ENCODE measurements at places on chromosomes 2 and 18. TPM values are rescaled to one million over a fixed set of nuclear protein-coding genes. Genes with fewer than 3 reads are reported as not detected.

GRCh38 chr2:230582851-230583283 lies 129.8 kb upstream of the CAB39 start:
- DNase-seq = no peak
- no peaks in the 10 kb centered on the region for H3K36me3 ChIP-seq
- H3K4me3 ChIP-seq = no peak overlapping the region
- H3K4me1 ChIP-seq = peaks cover 14% of the 10 kb centered on the region
- H3K27ac ChIP-seq = no peak overlapping the region

- no peaks in the 10 kb centered on the region for H3K27me3 ChIP-seq
- no peak overlapping the region for H3K27ac ChIP-seq
- no peaks in the 10 kb centered on the region for H3K4me1 ChIP-seq
- no peak overlapping the region for H3K4me3 ChIP-seq
Observed at GRCh38 chr2:102055346-102055990, 63.7 kb downstream of the IL1R2 start.

GRCh38 chr2:98408155-98408554 lies 36.5 kb upstream of the INPP4A start:
- no peaks in the 10 kb centered on the region for H3K36me3 ChIP-seq
- peaks cover 6% of the 10 kb centered on the region for H3K4me1 ChIP-seq
- no peak overlapping the region for H3K4me3 ChIP-seq
- H3K27ac ChIP-seq = no peak overlapping the region
- DNase-seq = no peak

- H3K4me3 ChIP-seq = no peak overlapping the region
- no peak for DNase-seq
- H3K4me1 ChIP-seq = no peaks in the 10 kb centered on the region
- H3K36me3 ChIP-seq = no peaks in the 10 kb centered on the region
- H3K27me3 ChIP-seq = no peaks in the 10 kb centered on the region
Observed at GRCh38 chr2:222878877-222879603, 18.2 kb downstream of the ACSL3 start.

GRCh38 chr2:64792995-64793639 lies 139.4 kb upstream of the SERTAD2 start:
- H3K36me3 ChIP-seq = no peaks in the 10 kb centered on the region
- no peaks in the 10 kb centered on the region for H3K4me1 ChIP-seq
- H3K4me3 ChIP-seq = no peak overlapping the region
- H3K27ac ChIP-seq = no peak overlapping the region
- DNase-seq = no peak

GRCh38 chr2:183038341-183039300 lies at the start of gene NCKAP1:
Gene NCKAP1 (minus strand): TSS chr2:183038457. CDS start chr2:183038099, 358 bp downstream.
- H3K27me3 ChIP-seq = peaks cover 13% of the 10 kb centered on the region
- DNase-seq = peak; percentile 83
- peaks cover 37% of the 10 kb centered on the region for H3K4me1 ChIP-seq
- no peak within 1 kb of the TSS for H3K27ac ChIP-seq
- no peaks in the 10 kb centered on the region for H3K36me3 ChIP-seq

- peaks cover 44% of the 10 kb centered on the region for H3K36me3 ChIP-seq
- H3K27me3 ChIP-seq = no peaks in the 10 kb centered on the region
- H3K27ac ChIP-seq = peak overlapping the region; percentile 91
- DNase-seq = no peak
Observed at GRCh38 chr2:101003278-101003775, 1.2 kb downstream of the RPL31 start.

DNA sequence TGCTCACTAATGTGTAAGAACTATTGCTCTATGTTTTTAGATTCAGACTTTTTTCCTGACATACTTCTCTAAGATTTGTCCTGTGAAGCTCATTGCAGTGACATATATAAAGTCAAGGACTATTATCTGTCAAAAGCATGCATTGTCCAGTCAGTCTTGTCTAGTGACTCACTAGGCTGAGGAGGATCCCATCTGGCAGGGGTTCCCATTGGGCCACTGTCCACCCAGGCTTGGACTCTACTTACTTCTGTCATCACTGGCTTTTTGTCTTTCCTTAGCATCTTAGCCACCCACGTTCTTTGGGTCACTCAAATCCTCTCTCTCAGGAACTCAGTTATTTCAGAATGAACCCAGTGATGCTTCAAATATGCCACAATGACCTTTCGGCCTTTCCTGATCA lies 132.6 kb upstream of the NABP1 start:
- DNase-seq = no peak
- H3K4me1 ChIP-seq = no peaks in the 10 kb centered on the region
- no peaks in the 10 kb centered on the region for H3K36me3 ChIP-seq
- no peak overlapping the region for H3K4me3 ChIP-seq
- no peaks in the 10 kb centered on the region for H3K27me3 ChIP-seq
- no peak overlapping the region for H3K27ac ChIP-seq

DNA sequence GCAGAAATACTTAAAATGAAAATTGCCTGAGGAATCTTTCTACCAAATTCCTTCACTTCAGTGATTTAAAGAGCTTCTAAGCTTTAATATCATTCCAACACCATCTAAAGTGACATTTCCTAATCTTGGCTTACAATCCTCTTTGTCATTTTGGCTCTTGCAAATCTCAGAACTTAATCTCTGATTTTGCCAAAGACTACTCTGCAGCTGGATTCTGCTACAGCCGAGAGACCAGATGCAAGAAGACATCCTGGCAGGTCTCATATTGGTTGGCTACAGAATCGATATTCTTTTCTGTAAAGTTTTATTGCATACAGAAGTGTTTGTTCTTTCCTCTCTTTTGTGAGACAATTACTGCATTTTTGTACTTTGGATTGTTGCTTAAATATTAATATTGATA lies 716.5 kb upstream of the LRATD1 start:
- no peaks in the 10 kb centered on the region for H3K27me3 ChIP-seq
- no peaks in the 10 kb centered on the region for H3K4me1 ChIP-seq
- no peaks in the 10 kb centered on the region for H3K36me3 ChIP-seq

- no peak for DNase-seq
- no peak overlapping the region for H3K27ac ChIP-seq
- no peak overlapping the region for H3K4me3 ChIP-seq
- no peaks in the 10 kb centered on the region for H3K4me1 ChIP-seq
- peaks cover 8% of the 10 kb centered on the region for H3K27me3 ChIP-seq
- no peaks in the 10 kb centered on the region for H3K36me3 ChIP-seq
Observed at GRCh38 chr2:241559323-241560161, 997 bp downstream of the BOK start.

DNA sequence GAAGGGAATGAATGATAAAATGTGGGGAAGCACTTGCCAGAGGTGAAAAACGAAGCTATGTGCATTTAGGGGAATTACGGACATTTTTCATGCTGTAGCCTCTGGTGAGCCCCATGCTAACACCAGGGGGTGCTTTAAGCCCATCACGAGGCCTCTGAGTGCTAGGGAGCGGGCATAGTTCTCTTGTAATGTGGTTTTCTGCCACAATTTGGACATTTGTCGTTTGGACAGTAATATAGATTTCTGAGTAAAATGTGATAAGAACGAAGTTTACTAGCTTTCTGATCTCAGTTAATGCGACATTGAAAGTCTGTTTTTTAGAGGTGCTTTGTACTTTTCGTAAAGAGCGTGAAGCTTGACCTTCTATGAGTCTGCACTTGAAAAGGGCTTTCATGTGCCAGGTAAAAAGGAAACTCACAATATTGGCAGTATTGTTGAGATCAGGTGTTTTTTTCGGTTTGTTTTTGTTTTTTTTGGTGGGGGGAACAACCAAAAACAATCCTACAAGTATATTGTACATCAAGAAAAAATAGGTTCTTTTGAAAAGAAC lies 50.6 kb downstream of the TRAF3IP1 start:
- no peaks in the 10 kb centered on the region for H3K36me3 ChIP-seq
- no peak overlapping the region for H3K4me3 ChIP-seq
- no peaks in the 10 kb centered on the region for H3K4me1 ChIP-seq
- no peaks in the 10 kb centered on the region for H3K27me3 ChIP-seq

- peaks cover 6% of the 10 kb centered on the region for H3K36me3 ChIP-seq
- no peaks in the 10 kb centered on the region for H3K27me3 ChIP-seq
- H3K4me1 ChIP-seq = peaks cover 43% of the 10 kb centered on the region
- no peak overlapping the region for H3K27ac ChIP-seq
- no peak overlapping the region for H3K4me3 ChIP-seq
Observed at GRCh38 chr2:84901593-84902120, 3.8 kb upstream of the TMSB10 start.

- no peak for DNase-seq
- no peak overlapping the region for H3K4me3 ChIP-seq
- no peaks in the 10 kb centered on the region for H3K36me3 ChIP-seq
- H3K4me1 ChIP-seq = no peaks in the 10 kb centered on the region
- no peak overlapping the region for H3K27ac ChIP-seq
- no peaks in the 10 kb centered on the region for H3K27me3 ChIP-seq
Observed at GRCh38 chr2:137802038-137802437, 162.2 kb upstream of the HNMT start.

GRCh38 chr2:14942987-14943386 lies 310.5 kb downstream of the LRATD1 start:
- H3K4me3 ChIP-seq = no peak overlapping the region
- H3K27ac ChIP-seq = no peak overlapping the region
- H3K4me1 ChIP-seq = no peaks in the 10 kb centered on the region
- no peaks in the 10 kb centered on the region for H3K36me3 ChIP-seq
- no peaks in the 10 kb centered on the region for H3K27me3 ChIP-seq
- no peak for DNase-seq

- H3K36me3 ChIP-seq = no peaks in the 10 kb centered on the region
- no peaks in the 10 kb centered on the region for H3K27me3 ChIP-seq
- H3K4me1 ChIP-seq = no peaks in the 10 kb centered on the region
- H3K4me3 ChIP-seq = no peak overlapping the region
- no peak overlapping the region for H3K27ac ChIP-seq
Observed at GRCh38 chr2:34979148-34979547, 1376.4 kb upstream of the CRIM1 start.

DNA sequence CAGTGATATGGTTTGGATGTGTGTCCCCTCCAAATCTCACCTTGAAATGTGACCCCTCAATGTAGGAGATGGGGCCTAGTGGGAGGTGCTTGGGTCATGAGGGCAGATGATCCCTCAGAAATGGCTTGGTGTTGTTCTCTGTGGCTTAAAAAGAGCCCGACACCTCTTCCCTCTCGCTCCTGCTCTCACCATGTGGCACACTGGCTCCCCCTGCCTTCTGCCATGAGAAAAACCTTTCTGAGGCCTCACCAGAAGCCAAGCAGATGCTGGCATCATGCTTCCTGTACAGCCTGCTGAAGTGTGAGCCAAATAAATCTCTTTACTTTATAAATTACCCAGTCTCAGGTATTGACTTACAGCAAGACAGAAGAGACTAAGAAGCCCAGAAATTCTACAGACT lies 357.1 kb downstream of the NRXN1 start:
- no peaks in the 10 kb centered on the region for H3K4me1 ChIP-seq
- no peak overlapping the region for H3K4me3 ChIP-seq
- DNase-seq = no peak

- H3K36me3 ChIP-seq = no peaks in the 10 kb centered on the region
- no peak overlapping the region for H3K4me3 ChIP-seq
- H3K27me3 ChIP-seq = no peaks in the 10 kb centered on the region
- H3K4me1 ChIP-seq = no peaks in the 10 kb centered on the region
- no peak for DNase-seq
Observed at GRCh38 chr2:121038031-121038430, 247.0 kb downstream of the TFCP2L1 start.

GRCh38 chr18:34795070-34795732 lies 85.1 kb downstream of the DTNA start:
- H3K36me3 ChIP-seq = no peaks in the 10 kb centered on the region
- no peak overlapping the region for H3K27ac ChIP-seq
- H3K4me1 ChIP-seq = no peaks in the 10 kb centered on the region
- H3K27me3 ChIP-seq = no peaks in the 10 kb centered on the region
- no peak overlapping the region for H3K4me3 ChIP-seq

DNA sequence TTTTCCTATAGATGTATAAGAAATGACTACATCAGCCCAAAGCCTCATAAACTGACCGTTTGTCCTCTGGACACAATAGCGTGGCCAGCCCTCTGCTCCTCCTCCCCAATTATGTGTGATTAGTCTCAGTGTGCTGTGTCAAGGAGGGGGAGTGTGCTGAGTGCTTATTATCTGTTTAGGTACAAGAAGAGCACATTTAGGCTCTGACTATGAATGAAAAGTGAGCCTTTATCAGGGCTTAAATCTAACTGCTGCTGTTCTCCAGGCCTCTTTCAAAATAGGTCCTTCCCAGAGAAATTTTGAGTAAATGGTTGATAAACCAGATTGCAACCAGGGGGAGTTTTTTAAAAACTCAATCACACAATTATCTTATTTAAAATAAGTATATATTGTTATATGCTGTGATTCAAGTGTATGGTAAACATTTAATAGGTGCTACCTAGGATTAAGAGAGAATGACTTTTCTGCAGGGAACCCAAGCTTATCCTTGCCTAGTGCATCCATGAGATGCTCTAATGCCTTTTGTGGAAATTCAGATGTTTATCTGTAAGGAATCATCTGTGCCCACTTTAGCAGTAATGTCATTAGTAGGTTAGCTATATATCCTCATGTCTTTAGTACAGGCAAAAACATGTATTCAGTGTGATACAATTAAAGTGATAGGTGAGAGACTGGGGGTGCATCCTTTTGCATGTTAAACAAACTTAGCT lies 168.7 kb upstream of the SIX3 start:
- H3K4me1 ChIP-seq = no peaks in the 10 kb centered on the region
- H3K4me3 ChIP-seq = no peak overlapping the region
- H3K27me3 ChIP-seq = no peaks in the 10 kb centered on the region
- H3K36me3 ChIP-seq = no peaks in the 10 kb centered on the region

DNA sequence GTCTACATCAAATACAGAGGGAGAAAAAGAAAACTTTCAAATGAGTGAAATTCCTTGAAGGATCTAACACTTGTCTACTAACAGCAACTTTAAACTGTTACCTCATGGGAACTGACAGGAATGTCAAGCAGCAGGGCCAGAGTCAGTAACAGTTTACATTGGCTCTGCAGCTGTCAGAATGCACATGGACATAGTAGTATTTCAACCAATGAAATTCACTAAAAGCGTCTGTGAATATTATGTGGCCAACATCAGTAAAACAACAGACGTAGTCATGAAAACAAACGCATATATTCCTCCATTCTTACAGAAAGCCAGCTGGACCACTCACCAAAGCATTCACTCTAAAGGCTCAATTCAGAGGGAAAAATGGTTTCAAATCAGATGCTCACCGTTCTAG lies 79.3 kb upstream of the RNU4ATAC start:
- peaks cover 46% of the 10 kb centered on the region for H3K36me3 ChIP-seq
- DNase-seq = no peak
- no peak overlapping the region for H3K4me3 ChIP-seq
- H3K4me1 ChIP-seq = no peaks in the 10 kb centered on the region

GRCh38 chr2:216588861-216589710 lies 44.1 kb upstream of the IGFBP2 start:
- H3K27me3 ChIP-seq = no peaks in the 10 kb centered on the region
- H3K36me3 ChIP-seq = no peaks in the 10 kb centered on the region
- H3K4me1 ChIP-seq = no peaks in the 10 kb centered on the region
- DNase-seq = no peak

- H3K36me3 ChIP-seq = no peaks in the 10 kb centered on the region
- H3K4me1 ChIP-seq = peaks cover 63% of the 10 kb centered on the region
- H3K27ac ChIP-seq = no peak overlapping the region
Observed at GRCh38 chr2:207153266-207153975, 12.3 kb downstream of the KLF7 start.

Gene MAP3K19
- not detected for total RNA-seq

Gene PGAP1
- 9.1 TPM for total RNA-seq

Gene ZSWIM2
- total RNA-seq = not detected

Gene CCDC148
- total RNA-seq = not detected

Gene ZBTB7C
- not detected for total RNA-seq
